ENCODE measurements at places on chromosomes 7 and 10.

GRCh38 chr10:109203646-109204353 lies 719.5 kb downstream of the XPNPEP1 start:
- DNase-seq, result no peak

DNA sequence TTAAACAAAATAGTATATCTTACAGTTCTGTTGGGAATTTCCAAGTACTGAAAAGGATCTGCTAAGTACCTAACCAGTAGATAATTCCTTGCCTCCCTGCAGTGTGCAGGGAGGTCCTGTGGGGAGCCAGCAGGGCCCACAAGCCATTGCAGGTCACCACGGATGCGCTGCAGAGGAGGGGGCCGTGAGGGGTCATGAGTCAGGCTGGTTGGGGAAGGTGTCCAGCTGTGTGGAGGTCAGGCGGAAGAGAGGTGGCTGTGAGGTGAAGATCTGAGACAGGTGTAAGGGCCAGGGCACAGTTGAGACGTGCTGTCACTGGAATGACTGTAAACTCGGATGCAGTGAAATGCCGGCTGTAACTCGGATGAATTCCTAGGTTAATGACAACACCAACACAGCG lies 80.6 kb downstream of the TRRAP start:
- no peak for DNase-seq

DNA sequence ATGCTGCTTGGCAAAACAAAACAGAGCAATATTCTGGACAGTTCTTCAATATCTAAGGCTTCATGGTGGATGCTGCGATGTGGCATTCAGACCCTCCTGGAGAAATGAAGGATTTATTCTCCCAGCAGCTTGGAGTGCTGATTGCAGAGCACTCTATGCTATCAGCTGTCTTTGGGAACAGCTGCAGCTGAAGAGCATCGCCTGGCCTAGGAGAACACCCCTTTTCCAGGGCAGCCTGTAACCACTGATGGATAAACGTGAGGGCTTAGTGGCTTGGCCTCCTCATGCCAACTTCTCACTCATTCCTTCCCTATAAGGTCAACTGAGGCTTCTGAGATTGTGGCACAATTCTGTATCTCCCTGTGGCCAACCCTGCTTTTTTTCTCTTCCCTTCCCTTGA lies 638.1 kb upstream of the CNTNAP2 start:
- no peak for DNase-seq

GRCh38 chr7:128075242-128076095 lies 44.2 kb upstream of the LRRC4 start:
- DNase-seq, result no peak

GRCh38 chr10:86194684-86195083 lies 171.9 kb downstream of the GRID1 start:
- no peak for DNase-seq

GRCh38 chr10:108673741-108674140 lies 1249.6 kb downstream of the XPNPEP1 start:
- DNase-seq, result no peak

Measured in NAMALWA (cell line).